ENCODE measurements at places on chromosomes 6 and 20.

DNA sequence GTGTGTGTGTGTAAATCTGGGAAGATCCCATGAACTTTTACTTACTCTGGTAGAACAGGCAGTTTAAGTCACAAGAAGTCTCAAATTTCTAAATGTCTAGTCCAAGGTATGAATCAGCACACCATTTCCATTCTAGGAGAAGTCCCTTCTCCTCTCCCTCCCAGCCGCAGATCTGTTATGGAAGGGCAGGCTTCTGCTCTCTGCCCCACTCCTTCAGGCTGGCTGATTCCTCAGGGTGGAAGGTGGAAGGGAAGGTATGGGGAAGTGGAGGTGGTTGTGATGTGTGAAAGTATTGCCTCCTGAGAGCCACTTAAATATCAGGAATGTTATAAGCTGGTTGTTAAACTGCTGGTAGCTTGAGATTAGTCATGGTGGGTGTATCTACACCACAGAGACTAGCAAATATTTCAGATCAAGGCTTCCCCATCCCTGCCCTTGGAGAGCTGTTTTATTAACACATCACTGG, 44.5 kb upstream of the LAMA4 start:
- H3K27me3 ChIP-seq: peaks cover 17% of the 10 kb centered on the region
- no peaks in the 10 kb centered on the region for H3K36me3 ChIP-seq
- no peak overlapping the region for H3K27ac ChIP-seq
- no peak for DNase-seq
- no peak overlapping the region for H3K4me3 ChIP-seq
- no peaks in the 10 kb centered on the region for H3K4me1 ChIP-seq

DNA sequence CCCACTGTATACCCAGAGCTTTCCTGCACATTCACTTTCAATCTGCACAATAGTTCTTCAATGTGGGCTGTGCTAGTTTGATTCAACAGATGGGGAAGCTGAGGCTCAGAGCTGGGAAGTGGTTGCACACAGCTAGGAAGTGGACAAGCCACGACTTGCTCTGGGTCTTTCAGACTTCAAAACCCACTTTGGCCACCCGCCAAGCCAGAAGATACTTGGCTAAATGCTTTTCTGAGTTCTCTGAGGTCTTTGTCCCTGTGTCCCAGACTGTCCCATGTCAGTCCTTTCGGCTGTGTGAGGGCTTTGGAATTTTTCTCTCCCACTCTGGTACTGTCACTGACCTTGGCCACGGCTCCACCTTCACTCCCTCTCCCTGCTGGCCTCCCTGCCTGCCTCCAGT, 10.6 kb downstream of the PDYN start:
- no peak overlapping the region for H3K4me3 ChIP-seq
- no peaks in the 10 kb centered on the region for H3K36me3 ChIP-seq
- no peak for DNase-seq
- H3K4me1 ChIP-seq: no peaks in the 10 kb centered on the region
- peaks cover 32% of the 10 kb centered on the region for H3K27me3 ChIP-seq
- no peak overlapping the region for H3K27ac ChIP-seq

DNA sequence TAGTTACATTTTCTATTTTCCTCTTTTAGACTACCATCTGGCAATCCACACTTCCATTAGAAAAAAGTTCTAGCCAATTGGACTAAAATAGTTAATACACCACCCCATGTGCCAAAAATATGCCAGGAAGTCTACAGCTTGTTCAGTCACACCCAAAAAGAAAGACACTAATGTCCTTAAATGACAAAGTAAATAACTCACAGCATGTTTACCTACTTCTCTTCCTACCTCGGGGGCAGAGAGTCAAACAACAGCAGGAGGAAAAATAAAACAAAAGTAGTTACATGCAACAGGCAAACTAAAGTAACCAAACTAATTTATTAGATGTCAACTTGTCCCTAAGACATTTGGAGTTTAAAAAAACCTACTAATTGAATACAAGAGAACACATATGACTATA, 57.0 kb downstream of the UBE3D start:
- no peak for DNase-seq
- H3K4me1 ChIP-seq: peaks cover 1% of the 10 kb centered on the region
- no peak overlapping the region for H3K4me3 ChIP-seq
- no peak overlapping the region for H3K27ac ChIP-seq

DNA sequence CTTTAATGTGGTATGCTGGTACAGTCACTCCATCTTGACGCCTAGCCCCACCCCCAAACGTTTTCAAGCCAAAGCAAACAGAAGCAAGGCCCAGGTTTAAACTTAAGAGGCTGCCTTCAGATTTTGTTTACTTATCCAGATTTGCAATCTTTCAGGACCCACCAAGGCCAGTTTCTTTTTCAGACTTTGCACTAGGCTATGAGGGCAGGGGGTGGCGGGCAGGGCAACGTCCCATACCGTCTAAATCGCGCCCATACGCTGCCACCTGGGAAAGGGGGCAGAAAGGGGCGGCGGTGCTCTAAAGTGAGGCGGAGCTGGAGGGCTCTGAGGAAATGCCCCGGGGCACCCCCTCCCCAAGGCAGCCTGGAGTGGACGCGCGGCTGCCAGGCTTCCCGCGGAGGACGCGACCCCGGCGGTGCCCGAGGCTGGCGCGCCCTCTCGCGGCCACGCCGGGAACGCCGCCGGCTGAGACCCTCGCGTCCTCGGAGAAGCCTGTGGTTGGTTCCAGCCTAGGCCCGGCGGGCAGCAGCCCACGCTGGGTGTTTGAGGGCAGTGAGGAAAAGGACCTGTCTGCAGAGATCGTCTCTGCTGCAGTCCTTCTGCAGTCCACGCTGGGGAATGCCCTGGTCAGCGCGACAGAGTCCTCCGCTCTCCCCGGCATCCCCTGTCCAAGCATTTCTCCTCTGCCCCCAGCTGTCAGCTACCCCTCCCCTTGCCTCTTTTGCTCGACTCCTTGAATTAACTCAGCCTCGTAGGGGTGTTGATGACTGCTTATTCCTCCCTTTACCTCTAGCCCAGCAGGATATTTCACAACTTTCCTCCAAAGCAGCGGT, 129.2 kb upstream of the PRND start:
- H3K27ac ChIP-seq: no peak overlapping the region
- H3K4me3 ChIP-seq: peak overlapping the region; percentile 75
- H3K4me1 ChIP-seq: peaks cover 5% of the 10 kb centered on the region
- no peaks in the 10 kb centered on the region for H3K27me3 ChIP-seq
- peak; percentile 54 for DNase-seq

GRCh38 chr20:44029848-44030230, 115.2 kb downstream of the TOX2 start:
- peaks cover 9% of the 10 kb centered on the region for H3K27me3 ChIP-seq
- no peak overlapping the region for H3K27ac ChIP-seq
- no peak for DNase-seq
- peaks cover 33% of the 10 kb centered on the region for H3K4me1 ChIP-seq
- H3K36me3 ChIP-seq: no peaks in the 10 kb centered on the region

DNA sequence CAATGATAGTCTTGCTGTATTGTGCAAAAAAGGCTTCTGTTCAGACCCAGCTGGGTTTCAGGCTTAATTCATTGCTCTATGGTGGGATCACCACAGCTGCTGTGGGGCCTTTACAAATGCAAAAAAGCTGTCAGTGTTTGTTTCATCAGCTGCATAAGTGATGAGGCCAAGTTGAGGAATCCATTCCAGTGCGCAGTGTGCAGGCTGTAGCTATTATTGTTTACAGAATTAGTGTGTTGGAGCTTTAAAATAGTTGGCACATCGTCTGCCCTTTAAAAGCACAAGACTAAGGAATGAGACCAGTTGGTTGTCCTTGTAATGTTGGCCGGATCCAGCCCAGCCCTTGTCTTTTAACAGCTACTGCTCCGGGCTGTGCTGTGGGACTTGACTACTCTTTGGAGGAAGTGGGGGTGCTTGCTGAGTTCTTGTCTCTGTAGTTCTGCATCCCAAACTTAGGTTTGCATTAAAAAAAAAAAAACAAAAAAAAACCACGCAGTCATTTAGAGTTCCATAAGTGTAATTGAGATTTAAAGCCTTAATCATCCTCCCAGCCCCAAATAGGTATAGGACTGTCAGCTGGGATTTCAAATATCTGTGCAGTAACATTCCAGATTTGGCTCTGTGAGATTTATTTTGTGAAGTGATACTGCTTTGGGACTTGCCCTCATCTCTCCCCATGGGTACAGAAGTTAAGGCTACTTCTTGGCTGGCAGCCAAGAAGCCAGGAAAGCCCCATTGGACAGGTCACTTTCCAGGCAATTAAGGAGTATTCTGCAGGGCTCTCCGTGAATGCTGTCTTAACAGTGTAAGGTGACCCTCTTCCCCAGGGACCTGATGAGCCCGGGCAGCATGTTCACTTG, 19.3 kb downstream of the JARID2 start:
- no peaks in the 10 kb centered on the region for H3K27me3 ChIP-seq
- no peak for DNase-seq
- H3K4me3 ChIP-seq: peak overlapping the region; percentile 52
- H3K27ac ChIP-seq: peak overlapping the region; percentile 5
- peaks cover 5% of the 10 kb centered on the region for H3K36me3 ChIP-seq

- DNase-seq: no peak
- no peaks in the 10 kb centered on the region for H3K27me3 ChIP-seq
- H3K4me1 ChIP-seq: no peaks in the 10 kb centered on the region
These were observed 17.6 kb upstream of the SNAI1 start for GRCh38 chr20:49964964-49965780.

DNA sequence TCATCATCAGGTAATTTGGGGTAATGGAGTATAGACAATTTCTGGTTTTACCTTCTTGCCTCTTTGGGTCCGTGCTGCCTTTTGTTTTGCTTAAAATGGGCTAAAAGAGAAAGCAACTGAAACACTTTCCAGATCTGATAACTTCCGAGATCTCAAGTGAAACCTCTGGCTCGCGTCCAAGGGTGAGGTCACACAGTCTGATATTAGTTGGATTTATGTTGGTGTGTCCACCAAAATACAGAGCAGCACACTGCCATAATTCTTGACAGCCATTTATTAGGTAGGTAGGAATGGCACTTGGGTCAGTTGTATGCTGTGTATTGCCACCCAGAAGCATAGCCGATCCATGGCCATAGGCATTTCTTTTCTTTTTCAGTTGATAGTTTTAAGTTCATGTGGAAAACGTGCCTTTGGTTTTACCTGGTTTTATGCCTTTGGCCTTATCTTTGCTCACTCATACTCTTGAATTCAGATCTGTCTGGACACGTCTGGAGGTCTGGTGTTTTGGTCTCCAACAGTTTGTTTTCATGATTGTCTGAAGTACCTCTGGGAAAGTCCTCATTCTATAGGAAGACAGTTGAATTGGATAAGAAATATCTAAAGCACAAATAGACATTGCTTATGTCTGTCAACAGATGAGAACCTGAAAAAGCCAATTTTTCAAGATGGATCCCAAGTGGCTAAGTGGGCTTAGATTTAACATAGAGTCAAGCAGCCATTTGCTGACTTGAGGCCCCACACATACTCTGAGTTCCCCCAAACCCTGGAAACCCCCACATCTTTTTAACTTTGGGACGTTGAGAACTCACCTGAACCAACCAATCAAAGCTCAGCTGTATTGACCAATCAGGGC, 320.8 kb downstream of the SOX4 start:
- H3K4me1 ChIP-seq: peaks cover 12% of the 10 kb centered on the region
- H3K27ac ChIP-seq: peak overlapping the region; percentile 37
- no peak for DNase-seq

GRCh38 chr6:150093397-150093796, 24.5 kb upstream of the ULBP3 start:
- DNase-seq: no peak
- H3K36me3 ChIP-seq: no peaks in the 10 kb centered on the region
- peaks cover 23% of the 10 kb centered on the region for H3K27me3 ChIP-seq
- H3K4me3 ChIP-seq: no peak overlapping the region
- H3K4me1 ChIP-seq: no peaks in the 10 kb centered on the region

GRCh38 chr20:23211164-23211563, 125.0 kb upstream of the CD93 start:
- H3K4me1 ChIP-seq: no peaks in the 10 kb centered on the region
- H3K4me3 ChIP-seq: no peak overlapping the region
- no peak for DNase-seq
- no peaks in the 10 kb centered on the region for H3K36me3 ChIP-seq

- peaks cover 20% of the 10 kb centered on the region for H3K4me1 ChIP-seq
- peak overlapping the region; percentile 57 for H3K27ac ChIP-seq
- DNase-seq: peak; percentile 15
- peak overlapping the region; percentile 67 for H3K4me3 ChIP-seq
- H3K27me3 ChIP-seq: no peaks in the 10 kb centered on the region
- peaks cover 3% of the 10 kb centered on the region for H3K36me3 ChIP-seq
These were observed 65.8 kb upstream of the E2F3 start for GRCh38 chr6:20335872-20336271.

- no peaks in the 10 kb centered on the region for H3K36me3 ChIP-seq
- H3K4me3 ChIP-seq: peak overlapping the region; percentile 66
- H3K27me3 ChIP-seq: no peaks in the 10 kb centered on the region
These were observed 12.2 kb downstream of the TOP1 start for GRCh38 chr20:41040855-41041254.

- no peak overlapping the region for H3K4me3 ChIP-seq
- no peak for DNase-seq
- peaks cover 5% of the 10 kb centered on the region for H3K36me3 ChIP-seq
- peak overlapping the region; percentile 21 for H3K27ac ChIP-seq
- H3K27me3 ChIP-seq: no peaks in the 10 kb centered on the region
These were observed 31.9 kb downstream of the FOXO3 start for GRCh38 chr6:108592371-108593337.

DNA sequence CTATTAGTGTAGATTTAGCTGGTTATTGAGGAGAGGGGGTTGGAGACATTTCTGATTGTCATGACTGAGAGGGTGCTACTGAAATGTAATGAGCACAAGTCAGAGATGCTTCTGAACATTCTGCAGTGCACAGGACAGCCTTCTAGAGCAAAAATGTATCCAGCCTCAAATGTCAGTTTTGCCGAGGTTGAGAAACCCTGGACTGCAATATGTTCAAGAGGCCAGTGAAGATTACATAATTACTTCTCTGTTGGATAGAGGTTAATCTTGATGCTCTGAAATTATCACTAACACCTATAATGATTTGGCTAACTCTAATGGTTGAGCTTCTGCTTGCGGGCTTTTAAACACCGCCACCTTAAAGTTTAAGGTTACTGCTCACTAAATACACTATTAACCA, 3.4 kb upstream of the DUSP22 start:
- no peaks in the 10 kb centered on the region for H3K27me3 ChIP-seq
- peaks cover 77% of the 10 kb centered on the region for H3K4me1 ChIP-seq
- H3K27ac ChIP-seq: no peak overlapping the region
- DNase-seq: no peak

GRCh38 chr6:20292905-20293304, 80.6 kb upstream of the MBOAT1 start:
- no peaks in the 10 kb centered on the region for H3K27me3 ChIP-seq
- H3K4me1 ChIP-seq: peaks cover 8% of the 10 kb centered on the region
- no peak for DNase-seq

- no peak overlapping the region for H3K4me3 ChIP-seq
- no peak overlapping the region for H3K27ac ChIP-seq
- no peaks in the 10 kb centered on the region for H3K27me3 ChIP-seq
- no peak for DNase-seq
These were observed 70.5 kb downstream of the NINL start for GRCh38 chr20:25514747-25515340.

DNA sequence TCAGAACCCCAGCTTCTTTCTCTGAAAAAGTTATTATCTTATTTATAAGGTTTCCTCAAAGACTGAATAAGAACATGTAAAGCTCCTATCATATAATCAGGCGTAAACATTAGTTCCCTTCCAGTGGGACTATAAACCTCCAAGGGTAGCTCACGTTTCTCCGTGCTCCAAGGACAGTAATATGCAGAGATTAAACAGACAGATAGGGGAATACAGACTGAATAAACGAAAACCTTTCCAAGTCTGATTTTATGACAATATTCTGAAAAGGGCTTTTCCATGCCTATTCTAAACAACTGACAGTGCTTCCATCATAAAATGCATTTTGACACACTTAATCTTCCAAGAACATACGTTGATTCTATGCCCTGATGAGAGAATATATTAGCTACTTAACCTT, 22.8 kb downstream of the BACH2 start:
- H3K27me3 ChIP-seq: no peaks in the 10 kb centered on the region
- DNase-seq: no peak
- peaks cover 83% of the 10 kb centered on the region for H3K4me1 ChIP-seq
- peak overlapping the region; percentile 80 for H3K4me3 ChIP-seq
- H3K36me3 ChIP-seq: peaks cover 28% of the 10 kb centered on the region
- peak overlapping the region; percentile 83 for H3K27ac ChIP-seq

Data from naive thymus-derived CD8-positive, alpha-beta T cell (primary cell).